Left colon (tissue), 2 donors: ENCODE measurements at places on chromosomes 16 and 17. TPM values are rescaled to one million over a fixed set of nuclear protein-coding genes. Genes with fewer than 3 reads are reported as not detected.

DNA sequence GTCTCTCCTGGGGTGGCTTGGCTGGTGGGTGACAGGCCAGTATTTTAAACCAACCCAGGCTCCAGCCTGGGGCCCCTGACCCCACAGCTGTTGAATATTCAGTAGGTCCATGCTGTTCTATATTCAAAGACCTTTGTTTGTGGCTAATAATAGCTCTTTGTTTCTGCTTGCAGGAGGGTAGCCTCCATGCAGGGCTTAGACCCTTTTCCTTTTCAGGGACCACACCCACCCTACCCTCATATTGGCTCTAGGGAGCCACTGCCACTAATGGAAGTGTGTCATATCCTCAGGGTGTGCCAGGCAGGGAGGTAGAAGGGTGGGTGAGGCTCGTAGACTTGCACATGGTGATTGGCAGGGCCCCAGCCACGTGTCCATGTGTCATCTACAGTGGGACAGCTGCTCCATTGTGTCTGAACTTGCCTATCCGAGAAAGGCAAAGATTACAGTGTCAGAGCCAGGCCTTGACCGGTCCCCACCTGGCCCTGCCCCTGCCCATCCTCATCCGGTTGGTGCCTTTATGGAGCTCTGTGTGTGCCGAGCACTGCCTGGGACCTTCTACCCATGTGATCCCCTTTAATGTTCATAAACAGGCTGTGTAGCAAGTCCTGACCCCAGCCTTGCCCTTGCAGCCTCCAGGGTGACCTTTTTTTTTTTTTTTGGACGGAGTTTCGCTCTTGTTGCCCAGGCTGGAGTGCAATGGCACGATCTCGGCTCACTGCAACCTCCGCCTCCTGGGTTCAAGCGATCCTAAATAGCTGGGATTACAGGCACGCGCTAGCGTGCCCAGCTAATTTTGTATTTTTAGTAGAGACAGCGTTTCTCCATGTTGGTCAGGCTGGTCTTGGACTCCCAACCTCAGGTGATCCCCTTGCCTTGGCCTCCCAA is 22.1 kb downstream of the TMC7 start:
- DNase-seq = peak; percentile 89

GRCh38 chr16:88357317-88358022 is 25.3 kb upstream of the ZNF469 start:
- no peak for DNase-seq

DNA sequence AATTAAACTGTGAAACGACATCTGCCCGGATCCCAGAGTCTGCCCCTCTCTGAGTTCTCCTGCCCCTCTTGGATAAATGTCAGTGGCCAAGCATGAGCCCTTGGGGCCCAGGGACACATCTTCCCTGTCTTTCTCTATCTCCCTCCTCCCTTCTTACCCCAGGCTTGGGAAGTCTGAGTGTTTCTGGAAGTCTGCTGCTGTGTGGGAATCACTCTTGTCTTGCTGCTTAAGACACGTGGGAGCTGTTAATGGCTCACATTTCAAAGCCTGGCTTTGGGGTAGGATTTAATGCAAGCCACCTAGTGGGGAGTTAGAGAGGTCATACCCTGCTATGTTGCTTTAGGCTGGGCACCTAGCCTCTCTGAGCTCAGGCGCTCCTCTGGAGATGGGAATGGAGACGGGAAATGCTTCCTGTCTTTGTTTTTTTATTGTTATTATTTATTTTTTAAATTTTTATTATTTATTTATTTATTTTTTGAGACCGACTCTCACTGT is 218.5 kb upstream of the CIBAR2 start:
- no peak for DNase-seq

GRCh38 chr17:67649891-67650290 is 67.8 kb upstream of the NOL11 start:
- DNase-seq = no peak

DNA sequence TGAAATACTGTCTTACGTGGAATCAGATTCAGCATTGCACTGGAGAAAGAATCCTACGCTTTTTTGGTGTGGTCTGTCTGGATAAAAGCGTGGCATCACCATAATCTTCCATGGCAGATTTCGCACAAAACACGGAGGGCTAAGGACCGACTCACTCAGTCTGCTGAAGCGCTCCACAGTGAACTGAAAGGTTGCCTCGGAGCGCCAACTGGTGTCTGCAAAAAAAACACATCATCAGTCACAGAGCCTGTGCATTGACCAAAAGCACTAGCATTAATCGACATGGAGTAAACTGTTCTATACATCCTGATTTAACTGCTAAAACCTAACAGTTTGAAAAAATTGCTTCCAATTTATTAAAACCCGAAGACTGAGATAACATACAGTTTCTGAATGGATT is 40.5 kb downstream of the USP7 start:
- DNase-seq = no peak

DNA sequence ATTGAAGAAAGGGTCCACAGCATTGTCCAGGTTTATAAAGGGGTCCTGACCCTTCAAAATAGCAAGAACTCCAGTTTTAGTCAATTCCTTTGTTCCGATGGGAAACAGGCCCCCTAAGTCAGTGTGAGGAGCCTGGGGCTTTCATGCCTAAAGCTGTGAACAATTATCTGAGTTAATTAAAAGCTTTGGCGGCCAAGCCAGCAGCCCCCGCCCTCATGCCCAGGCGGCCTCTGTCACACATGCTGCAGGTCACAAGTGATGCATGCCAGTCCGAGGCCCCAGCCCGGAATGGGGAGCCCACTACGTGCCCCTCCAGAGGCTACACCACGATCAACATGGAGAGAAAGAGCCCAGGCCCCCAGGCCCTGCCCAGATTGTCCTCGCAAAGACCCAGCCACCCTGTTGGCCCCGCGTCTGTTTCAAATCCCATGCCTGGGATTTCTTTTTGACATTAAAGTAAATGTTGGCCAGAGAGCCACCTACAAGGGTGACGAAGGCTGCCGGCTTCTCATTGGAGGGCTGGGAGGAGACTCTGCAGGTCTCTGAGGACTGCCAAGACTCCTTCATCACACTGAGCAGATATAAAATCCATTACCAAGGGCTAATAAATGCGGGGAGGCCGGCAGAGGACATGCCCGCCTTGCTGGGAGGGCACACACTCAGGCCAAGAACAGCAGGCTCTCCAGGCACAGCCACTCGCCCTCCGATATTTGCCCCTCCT is 14.5 kb upstream of the PITPNM3 start:
- DNase-seq = no peak

GRCh38 chr16:1045993-1046911 is 26.3 kb upstream of the SSTR5 start:
- DNase-seq = no peak

GRCh38 chr17:17871913-17872312 is 35.1 kb upstream of the SREBF1 start:
- no peak for DNase-seq

DNA sequence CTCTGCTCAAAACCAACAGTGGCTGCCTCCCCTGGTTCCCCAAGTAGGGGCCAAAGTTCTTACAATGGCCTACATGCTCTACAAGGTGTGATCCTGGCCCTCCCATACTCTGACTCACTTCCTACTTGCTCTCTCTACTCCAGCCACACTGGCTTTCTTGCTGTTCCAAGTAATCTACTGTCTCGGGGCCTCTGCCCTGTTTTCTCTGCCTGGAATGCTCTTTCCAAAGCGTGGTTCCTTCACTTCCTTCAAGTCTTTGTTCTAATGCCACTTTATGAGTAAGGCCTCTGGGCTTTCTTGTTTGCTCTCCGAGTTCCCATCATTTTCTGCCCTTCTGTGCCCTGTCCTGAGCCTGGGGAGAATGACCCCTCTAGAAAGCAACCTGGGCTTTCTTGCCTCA is 4.1 kb upstream of the CDH3 start:
- no peak for DNase-seq

DNA sequence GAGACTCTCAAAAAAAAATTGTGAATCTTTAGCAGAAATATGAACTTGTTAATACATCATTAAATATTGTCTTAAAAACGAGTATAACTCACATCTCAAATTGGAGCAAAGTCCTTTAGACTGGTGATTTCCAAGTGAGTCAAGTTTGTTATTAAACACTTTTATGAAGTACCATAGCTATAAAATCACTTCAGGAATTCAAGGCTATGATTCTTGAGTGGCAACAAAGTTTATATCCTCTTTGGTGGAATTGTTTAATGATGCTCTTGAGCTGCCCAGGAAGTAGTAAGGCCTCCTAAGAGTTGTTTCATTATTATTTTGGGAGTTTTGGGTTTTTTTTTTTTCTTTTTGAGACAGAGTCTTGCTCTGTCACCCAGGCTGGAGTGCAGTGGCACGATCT is 16.7 kb upstream of the BLMH start:
- DNase-seq = no peak

DNA sequence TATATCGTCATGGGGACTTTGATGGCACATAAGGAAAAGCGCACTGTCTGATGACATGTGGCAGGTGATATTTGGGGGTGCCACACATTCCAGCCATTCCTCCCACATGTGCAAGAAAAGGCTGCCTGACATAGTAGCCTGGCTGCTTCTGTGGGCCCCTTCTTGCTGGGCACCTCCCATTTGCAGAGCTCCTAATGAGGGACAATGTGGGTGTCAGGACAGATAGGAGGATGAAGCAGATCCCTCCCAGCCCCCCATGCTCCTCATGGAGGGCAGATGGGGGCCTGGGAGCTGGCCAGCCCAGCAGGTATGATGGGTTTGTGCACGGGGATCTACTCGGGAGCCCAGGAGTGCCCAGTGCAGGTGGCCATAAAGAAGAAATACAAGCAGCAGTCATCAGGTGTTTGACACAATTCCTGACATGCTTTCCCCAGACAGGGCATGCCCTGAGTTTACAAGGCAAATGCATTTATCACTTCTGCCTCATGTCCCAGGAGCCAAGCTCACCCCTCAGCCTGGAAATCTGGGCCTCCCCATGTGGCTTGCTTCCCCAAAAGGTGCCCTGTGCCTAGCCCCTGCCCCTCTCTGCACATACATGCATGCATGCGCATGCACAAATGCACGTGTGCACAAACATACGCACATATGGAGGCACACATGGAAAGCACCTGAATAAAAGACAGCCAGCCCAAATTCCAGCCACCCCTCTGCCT is 260.6 kb upstream of the RPL38 start:
- DNase-seq = no peak

GRCh38 chr16:88010343-88010967 is 59.2 kb downstream of the BANP start:
- no peak for DNase-seq

- no peak for DNase-seq
Observed at GRCh38 chr16:75002474-75002873, 3.6 kb downstream of the ZNRF1 start.

DNA sequence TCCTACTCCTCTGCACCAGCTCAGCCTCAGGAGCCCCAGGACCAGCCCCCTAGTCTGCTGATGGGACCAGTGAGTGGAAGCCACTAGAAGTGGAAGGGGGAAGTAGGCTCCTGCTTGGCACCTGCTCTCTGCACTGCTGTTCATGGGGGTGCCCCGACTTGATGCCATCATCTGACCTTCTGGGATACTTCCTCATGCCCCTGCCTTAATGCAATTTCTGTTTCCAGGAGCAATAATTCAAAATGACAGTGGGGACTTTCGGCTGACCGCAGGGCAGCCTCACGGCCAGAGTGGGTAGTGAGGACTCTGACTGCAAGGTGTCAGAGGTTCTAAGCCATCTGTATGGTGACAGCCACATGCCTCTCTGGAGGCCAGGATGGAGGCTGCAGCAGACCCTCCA is 196.4 kb upstream of the WSCD1 start:
- no peak for DNase-seq

- DNase-seq = no peak
Observed at GRCh38 chr17:15273141-15273793, 8.1 kb upstream of the PMP22 start.

DNA sequence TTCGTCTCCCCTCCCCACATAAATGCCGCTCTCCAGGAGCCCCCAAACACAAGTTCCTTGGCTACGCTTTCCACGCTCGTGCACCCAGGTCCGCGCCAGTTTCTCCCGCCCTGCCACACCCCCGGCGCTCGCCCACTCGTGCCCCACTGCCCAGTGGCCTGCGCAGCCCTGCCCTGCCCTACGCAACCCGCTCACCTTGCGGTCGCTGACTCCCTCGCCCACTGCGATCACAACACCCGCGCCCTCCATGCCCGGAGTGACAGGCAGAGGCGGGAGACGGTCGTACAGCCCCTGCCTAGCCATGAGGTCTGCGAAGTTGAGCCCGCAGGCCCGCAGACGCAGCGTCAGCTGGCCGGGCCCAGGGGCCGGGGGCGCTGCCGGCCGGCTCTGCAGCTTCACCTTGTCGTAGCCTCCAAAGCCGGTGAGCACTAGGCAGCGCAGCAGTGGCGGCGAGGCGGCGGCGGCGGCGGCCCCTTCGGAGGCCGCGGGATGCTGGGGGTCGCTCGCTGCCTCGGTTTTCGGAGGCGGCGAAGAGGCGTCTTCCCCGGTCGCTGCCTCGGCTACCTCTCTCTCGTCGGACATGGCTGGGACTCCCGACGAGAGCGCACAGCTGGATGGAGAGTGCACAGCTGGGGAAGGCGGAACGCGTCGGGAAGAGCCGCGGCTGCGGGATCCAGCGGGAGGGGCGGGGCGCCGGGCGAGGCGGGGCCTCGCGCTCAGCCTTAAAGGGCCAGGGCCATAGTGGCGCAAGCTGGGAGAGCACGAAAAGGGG is at the start of gene VAT1:
Gene VAT1 (minus strand): TSS at position 645 of the 772 bp plus-strand sequence. CDS start 63 bp downstream, at position 582.
- peak; percentile 78 for DNase-seq

DNA sequence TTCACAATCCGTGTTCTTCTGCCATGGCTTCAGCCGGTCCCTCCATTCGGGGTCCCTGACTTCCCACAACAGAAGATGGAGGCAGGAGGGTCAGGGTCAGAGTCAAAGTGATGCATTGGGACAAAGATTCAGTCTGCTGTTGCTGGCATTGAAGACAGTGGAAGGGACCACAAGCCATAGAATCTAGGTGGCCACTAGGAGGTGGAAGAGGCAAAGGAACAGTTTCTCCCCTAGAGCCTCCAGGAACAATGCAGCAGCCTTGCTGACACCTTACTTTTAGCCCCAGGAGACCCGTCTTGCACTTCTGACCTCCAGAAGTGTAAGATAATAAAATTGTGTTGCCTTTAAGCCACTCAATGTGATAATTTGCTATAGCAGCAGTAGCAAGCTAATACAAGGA is 55.9 kb downstream of the MFSD11 start:
- DNase-seq = no peak

- no peak for DNase-seq
Observed at GRCh38 chr17:72850410-72851118, 241.9 kb downstream of the SLC39A11 start.

- no peak for DNase-seq
Observed at GRCh38 chr17:60128171-60128859, 21.5 kb upstream of the CA4 start.

- no peak for DNase-seq
Observed at GRCh38 chr17:44216173-44216572, 3.3 kb downstream of the UBTF start.

GRCh38 chr16:3762107-3762750 is 44.9 kb upstream of the TRAP1 start:
- DNase-seq = no peak

TBC1D3E gene
- not detected for total RNA-seq

GPS2 gene
- 72.4 TPM for total RNA-seq

SCNN1G gene
- total RNA-seq = 90.3 TPM

G6PC1 gene
- 0.50 TPM for total RNA-seq

EPN3 gene
- 58.5 TPM for total RNA-seq

TP53TG3 gene
- not detected for total RNA-seq

FAM171A2 gene
- total RNA-seq = 0.67 TPM

BAIAP3 gene
- 7.5 TPM for total RNA-seq
